AG20443 (cell line): ENCODE measurements at places on chromosomes 5 and 9.

DNA sequence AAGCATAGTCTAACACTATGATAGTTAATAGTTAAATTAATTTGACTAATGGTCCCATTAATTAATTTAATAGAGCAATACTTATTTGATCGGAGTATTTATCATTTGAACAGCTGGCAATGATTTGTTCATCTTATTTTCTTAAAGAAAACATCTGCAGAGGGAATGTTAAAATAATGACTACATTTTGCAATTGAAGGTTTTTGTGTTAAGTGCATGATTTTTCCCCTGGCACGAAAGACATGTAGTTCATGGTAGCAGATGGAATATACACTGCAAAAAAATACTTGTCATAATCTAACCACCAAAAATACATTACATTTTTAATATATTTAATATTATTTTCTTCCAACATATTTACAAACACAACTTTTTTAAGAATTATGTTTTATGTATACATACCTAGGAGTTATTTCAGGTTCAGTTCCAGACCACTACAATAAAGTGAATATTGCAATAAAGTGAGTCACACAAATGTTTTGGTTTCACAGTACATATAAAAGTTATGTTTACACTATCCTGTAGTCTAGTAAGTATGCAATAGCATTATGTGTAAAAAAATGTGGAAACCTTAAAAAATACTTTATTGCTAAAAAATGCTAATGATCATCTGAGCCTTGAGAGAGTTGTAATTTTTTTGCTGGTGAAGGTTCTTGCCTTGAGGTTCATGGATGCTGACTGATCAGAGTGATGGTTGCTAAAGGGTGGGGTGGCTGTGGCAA lies 292.6 kb upstream of the DAB2 start:
- DNase-seq: peak; percentile 12

GRCh38 chr9:94627287-94627686 lies 12.0 kb downstream of the FBP1 start:
- no peak for DNase-seq

DNA sequence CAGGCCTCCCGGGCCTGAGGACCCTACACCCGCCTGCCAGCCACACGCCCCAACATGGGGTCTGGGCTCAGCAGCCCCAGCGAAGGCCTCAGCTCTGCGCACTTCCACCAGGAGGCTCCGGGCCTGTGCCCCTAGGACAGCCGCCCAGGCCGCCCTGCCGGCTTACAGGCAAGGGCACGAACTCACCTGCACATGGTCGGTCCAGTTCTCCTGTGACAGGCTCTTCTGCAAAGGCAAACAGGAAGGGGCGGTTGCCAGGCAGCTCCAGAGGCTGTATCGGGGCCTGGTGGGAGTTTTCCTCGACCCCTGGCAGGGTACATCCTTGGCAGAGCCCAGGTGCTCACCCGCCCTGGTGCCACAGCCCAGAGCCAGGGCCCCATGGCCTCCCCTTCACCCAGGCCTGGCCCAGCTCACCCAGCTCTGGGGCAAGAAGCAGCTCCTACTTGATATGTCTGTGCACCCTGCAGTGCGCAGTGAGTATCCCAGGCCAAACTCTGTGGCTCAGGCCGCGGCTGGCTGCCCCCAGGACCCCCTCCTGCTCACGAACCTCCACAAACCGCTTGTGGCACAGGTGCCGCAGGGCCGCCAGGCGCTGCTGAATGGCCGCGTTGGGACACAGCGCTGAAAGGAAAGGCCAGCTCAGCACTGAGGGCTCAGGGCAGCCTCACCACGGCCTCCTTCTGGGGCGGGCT lies 52.2 kb upstream of the NRARP start:
- DNase-seq: no peak

- DNase-seq: no peak
Measured at GRCh38 chr5:78090002-78090401, 204.5 kb downstream of the AP3B1 start.

GRCh38 chr9:93096131-93096802 lies at the start of gene CARD19:
Gene CARD19 (plus strand): TSS chr9:93096217. CDS start chr9:93096346, 129 bp downstream.
- peak; percentile 49 for DNase-seq

DNA sequence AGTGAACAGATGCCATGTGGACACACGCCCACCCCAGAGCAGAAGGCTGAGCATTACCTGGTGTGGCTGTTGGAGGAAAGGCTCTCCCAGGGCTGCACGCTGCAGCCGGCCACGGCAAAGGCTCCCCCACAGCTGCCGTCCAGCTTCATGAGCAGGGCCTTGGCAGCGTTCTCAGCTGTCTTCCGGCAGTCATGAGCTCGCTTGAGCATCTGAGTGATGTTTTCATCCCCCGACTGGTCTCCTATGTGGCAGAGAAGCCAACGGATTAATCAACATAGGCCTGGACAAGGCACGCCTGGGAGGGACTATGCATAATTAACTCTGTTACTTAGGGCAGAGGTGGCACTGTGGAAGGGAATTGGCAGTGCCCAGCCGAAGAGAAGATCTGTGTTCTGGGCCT lies 87.3 kb downstream of the DCP2 start:
- no peak for DNase-seq

DNA sequence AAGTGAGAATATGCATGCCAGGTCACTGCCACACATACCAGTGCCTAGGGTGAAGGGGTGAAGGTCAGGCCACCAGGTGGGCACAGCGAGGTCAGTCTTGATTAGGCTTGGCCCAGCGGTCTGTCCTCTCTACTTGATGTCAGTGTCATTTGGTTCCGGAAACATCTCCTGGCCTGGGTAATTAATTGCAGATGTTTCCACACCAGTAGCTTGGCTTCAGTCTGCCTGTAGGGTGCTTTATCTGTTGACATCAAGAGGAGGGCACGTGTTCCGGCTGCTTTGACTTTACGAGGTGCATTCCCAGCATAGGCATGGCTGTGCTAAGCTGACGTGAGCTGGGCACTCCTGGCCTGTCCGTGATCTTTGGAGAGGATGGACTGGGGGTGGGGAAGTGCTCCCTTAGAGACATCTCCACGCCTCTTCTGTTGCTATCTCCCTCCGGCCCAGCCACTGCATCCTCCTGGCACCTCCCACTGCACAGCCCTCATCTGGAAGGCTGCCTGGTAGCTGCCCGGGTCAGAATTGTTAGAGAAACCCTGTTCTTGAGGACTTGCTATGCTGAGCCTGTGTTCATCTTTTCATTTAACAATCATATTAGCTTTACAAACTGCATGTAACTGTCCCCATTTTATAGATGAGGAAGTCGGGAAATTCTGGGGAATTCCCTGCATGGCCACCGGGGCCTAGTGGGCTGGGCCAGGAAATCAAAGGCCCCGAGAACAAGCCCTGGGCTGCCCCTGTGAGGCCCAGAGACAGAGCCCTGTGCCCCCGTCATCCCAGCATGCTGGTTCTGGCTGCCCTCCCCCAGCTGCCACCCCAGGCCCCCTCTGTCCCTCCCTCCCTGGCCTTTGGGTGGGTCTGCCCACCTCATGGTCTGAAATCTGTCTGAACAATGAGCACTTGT lies 29.1 kb downstream of the JADE2 start:
- peak; percentile 87 for DNase-seq
